ENCODE measurements at places on chromosomes 4 and X.

GRCh38 chrX:79170476-79171035 lies 26.1 kb downstream of the GPR174 start:
- DNase-seq = no peak

DNA sequence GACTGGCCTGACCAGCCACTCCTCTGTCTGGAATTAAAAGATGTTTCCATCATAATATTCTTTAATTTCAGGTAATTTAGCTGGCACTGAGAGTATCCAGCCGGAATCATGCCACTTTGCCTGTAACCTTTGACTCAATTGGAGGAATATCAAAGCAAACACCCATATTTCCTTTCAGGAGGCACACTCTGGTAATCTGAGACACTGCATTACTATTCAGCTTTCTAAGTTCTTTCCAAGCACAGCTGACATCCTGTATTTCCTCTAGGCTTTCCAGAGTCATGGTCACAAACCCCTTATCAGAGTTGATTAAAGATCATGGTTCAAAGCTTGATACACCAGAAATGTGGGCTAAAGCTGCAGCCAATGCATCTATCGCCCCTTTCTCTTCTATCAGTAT lies 29.3 kb downstream of the INTS12 start:
- DNase-seq = no peak

DNA sequence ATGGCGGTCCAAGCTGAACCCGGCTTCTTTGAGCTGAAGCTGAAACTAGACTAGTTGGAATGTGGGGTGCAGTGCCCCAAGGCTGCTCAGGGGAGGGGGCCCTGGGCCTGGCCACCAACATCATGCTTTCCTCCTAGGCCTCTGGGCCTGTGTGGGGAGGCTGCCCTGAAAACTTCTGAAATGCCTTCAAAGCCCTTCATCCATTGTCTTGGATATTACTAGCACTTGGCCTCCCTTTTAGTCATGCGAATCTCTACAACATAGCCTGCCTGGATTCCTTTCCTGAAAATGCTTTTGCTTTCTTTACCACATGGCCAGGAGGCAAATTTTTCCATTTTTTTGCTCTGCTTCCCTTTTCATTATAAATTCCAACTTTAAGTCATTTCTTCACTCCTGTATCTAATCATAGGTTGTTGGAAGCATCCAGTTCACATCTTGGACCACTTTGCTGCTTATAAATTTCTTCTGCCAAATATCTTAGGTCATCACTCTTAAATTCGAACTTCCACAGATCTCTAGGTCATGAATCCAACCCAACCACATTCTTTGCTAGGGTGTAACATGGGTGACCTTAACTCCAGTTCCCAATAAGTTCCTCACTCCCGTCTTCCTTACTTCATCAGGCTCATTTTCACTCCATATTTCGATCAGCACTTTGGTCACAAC lies 103.4 kb downstream of the DDIT4L start:
- no peak for DNase-seq

- no peak for DNase-seq
Observed at GRCh38 chr4:121227341-121227792, 63.2 kb upstream of the TNIP3 start.

- no peak for DNase-seq
Observed at GRCh38 chrX:17485391-17485790, 110.4 kb downstream of the NHS start.

DNA sequence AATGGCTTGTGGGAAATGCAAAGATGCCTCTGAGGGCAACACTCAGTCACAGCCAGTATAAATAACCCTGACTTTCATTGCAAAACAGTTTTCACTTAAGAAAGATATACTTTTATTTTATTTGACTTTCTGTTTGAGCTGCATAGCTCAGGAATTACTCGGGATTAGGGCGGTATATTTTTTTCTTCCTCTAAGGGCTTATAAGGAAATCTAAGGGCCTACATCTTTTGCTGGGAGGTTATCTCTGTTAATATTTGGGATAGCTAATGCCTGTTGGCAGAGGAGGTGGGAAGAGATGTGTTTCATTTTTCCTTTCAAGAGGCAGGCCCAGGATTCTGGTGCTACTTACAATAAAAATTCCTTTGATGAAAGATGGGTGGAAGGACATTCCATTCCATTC lies 28.8 kb upstream of the EGFL6 start:
- no peak for DNase-seq

DNA sequence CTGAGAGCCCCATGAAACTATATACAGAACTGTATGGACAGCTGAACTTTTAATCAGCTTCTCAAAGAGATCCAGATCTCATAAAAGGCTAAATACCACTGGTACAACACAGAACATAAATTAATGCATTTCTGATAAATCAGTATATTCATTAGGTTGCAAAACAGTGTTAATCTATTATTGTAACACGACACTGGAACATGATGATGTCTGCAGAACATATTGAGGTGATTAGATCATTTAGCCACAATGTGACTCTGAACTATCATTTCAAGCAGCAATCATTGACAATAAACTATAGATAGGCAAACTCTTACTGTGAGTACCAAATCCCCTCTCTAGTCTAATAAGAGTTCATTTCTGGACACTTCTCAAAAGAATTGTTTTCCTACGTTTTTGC lies 50.3 kb downstream of the GASK1B start:
- no peak for DNase-seq

- no peak for DNase-seq
Observed at GRCh38 chr4:144288011-144288903, 147.7 kb upstream of the GYPA start.

GRCh38 chrX:38649221-38649620 lies 87.9 kb downstream of the TSPAN7 start:
- no peak for DNase-seq

- no peak for DNase-seq
Observed at GRCh38 chr4:177696438-177696966, 254.3 kb upstream of the AGA start.

DNA sequence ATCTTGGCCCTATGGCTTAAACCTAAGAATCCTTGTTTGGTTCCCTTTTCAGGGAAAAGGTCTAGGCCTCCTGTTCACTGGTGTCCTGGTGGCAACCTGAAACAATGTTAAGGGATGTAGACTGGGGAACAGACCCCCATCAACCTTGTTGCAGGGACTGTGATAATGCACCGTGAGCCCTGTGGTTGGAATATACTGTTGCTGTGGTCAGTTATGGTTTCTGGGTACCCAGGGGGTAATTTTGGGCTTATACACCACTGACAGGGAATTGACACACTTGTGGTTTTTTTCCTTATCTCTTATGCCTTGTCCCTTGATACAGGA lies 64.0 kb upstream of the WDR1 start:
- DNase-seq = no peak

DNA sequence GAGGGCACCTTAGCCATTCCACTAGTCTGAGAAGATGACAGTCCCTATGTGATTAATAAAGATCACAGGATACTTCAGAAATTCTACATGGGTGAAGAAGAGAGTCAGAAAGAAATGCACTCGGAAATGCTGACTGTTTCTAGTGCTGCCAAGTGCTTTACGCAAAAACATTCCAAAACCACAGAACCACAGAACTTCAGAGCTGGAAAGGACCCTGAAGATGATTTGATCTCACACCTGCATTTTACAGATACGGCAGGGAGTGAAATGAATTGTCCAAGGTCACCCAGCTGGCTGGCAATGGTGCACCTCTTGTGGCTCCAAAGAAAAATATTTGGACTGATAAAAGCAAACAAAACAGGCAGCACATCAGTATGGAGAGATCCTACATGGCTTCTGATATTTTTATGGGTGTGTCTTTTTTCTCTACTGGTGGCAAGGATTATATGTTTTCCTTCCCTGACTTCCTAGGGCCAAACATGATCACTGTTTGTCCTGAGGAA lies 115.9 kb downstream of the MAML3 start:
- DNase-seq = no peak

- DNase-seq = no peak
Observed at GRCh38 chr4:2258091-2259035, 3.5 kb downstream of the MXD4 start.

- no peak for DNase-seq
Observed at GRCh38 chr4:174107746-174108354, 175.6 kb downstream of the FBXO8 start.

- DNase-seq = no peak
Observed at GRCh38 chrX:148530464-148531077, 30.2 kb downstream of the AFF2 start.

DNA sequence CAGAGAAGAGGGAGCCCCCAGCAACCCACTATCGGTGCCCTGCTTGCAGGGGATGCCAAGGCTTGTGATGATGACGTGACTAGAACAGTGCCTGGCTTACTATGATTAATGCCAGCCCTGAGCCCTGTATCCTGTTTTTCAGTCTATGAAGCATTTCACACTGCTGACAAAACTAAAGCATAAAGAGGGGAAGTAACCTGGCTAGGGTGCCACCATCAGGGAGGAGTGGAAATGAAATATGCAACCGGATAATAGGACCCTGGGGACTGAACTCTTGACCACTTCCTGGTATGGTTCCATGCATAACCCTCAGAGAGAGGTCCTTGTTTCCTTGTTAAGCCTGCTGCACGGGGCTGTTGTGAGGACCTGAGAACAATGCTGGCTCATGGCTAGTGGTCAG lies 50.3 kb downstream of the MED28 start:
- DNase-seq = no peak

GRCh38 chr4:3827616-3828492 lies 61.7 kb downstream of the ADRA2C start:
- no peak for DNase-seq

DNA sequence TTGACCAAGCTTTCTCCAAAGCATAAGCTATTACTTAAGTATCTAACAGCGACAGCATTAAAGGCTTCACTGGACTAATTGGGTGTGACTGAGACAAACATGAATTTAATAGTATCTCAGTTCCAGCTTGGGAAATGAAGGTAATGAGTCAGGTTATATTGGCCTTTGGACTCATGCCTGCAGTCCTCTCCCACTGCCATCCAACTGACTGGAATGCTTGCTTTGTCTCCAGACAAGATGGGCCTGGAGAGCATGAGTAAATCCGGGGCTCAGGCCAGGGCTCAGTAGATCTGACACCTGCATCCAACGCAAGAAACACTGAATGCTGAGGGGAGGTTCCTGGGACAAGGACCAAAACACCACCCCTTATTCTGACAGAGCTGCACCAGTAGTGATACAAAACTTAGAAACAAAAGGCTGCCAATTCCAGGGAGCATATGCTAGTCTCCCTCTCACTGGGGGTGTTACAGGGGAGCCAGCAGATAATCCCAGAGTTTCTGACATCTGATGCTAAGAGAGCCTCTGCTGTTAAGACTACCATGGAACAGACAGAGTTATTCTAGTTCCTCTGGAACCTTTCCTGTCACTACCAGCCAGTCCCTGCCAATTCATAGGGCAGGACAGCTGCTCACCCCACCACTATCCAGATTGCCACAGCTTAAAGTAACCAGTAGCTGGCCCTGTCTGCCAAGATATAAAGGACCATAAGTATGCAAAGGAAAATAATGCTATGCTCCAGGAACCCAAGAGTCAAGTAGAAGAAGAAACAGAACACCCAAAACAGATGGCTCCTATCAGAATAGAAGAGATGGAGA lies 293.8 kb downstream of the IQCM start:
- no peak for DNase-seq

- DNase-seq = no peak
Observed at GRCh38 chr4:98516441-98517217, 141.8 kb downstream of the TSPAN5 start.

DNA sequence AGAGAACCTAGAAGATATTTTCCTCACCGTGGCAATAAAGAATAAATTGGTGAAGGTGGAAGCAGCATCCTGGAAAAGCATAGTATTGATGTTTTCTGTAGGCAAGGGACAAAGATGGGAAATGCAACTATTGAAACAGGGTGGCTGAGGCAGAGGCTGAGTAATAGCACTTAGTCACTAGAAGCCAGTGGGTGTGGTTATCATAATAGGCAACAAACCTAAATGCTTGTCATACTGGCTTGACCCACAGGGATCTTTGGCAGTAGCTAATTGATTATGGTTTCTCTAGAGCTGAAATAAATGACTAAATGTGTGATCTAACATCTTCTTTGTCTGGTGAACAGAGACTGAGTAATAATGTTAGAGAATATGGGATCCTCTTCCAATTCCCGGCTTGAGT lies 353.6 kb upstream of the RPS6KA3 start:
- no peak for DNase-seq
